Activated CD4-positive, alpha-beta memory T cell treated with anti-CD3 and anti-CD28 coated beads for 36 hours (primary cell): ENCODE measurements at places on chromosomes 2 and 18.

GRCh38 chr2:18171191-18172139 lies 293.0 kb downstream of the KCNS3 start:
- DNase-seq: no peak

GRCh38 chr2:19255481-19255880 lies 102.9 kb downstream of the OSR1 start:
- no peak for DNase-seq

GRCh38 chr2:67773851-67774250 lies 289.0 kb downstream of the C1D start:
- DNase-seq: no peak

GRCh38 chr18:59810183-59810582 lies 89.6 kb upstream of the PMAIP1 start:
- no peak for DNase-seq

GRCh38 chr2:204090021-204090420 lies 153.5 kb downstream of the ICOS start:
- DNase-seq: no peak

- peak; percentile 63 for DNase-seq
These were observed 615 bp downstream of the GORASP2 start for GRCh38 chr2:170929686-170930050.

- DNase-seq: peak; percentile 81
These were observed 4.7 kb upstream of the HPCAL1 start for GRCh38 chr2:10297959-10298531.

- DNase-seq: no peak
These were observed 9.8 kb downstream of the FEV start for GRCh38 chr2:218975060-218975777.

DNA sequence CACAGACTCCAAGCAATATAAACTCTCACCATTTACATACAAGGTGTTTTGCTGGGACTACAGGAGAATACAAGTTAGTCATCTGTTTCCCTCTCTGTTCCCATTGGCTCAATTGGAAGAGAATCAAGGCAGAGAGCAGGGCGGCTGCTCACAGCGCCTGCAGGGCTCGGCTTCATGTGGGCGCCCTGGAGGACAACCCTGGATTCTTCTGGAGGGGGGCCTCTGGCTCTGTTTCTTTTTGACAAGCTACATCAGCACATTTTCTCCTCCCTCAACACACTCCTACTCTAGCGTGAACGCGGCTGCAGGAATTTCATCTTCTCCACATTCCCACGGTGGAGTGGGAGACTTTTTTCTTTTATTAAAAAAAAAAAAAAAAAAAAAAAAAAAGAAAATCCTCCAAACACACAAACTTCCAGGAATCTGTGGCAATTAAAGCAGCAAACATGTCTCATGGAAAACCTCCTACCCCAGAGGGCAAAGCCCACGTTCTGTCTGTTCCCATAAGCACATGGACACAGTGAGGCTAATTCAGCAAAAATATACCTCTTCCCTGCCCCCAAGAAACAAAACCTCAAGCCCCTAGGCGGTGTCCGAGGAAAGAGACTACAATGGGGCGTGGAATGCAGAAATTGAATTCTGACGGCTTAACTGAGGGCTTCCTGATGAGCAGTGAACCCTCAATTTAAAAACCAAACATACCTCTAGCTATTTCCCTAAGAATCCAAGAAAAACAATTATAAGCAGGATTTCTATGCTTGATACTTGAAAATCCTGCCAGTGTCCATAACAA lies 50.6 kb downstream of the PARD6G start:
- no peak for DNase-seq

GRCh38 chr18:57906852-57907251 lies 103.7 kb upstream of the ATP8B1 start:
- DNase-seq: no peak

DNA sequence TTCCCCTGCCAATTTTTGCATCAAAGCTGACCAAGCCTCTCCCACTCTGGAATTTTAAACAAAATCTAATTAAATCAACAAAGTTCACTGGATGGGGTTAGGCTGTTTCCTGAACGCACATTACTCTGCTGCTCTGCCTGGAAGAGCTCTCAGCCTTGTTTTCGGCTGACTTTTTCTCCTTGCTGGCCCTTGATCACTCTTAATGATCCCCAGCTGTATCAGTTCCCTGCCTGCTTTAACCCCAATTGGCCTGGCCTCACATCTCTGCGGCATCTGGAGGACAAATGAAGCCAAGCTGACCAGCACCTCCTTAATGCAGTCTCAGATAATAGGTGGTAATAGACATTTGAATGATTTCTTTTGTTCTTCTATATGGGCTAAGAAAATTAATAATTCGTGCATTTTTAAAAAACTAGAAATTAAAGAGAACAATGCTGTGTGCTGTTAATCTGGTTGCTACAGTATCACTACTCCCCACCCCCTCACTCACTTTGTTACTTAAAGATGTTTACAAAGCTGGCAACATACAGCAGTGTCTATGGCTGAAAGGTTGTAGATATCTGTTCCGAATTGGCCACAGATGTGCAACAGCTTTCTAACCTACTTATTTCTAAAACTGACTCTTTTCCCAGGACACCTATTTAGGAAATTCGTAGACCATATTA lies 415.2 kb upstream of the KCNH7 start:
- no peak for DNase-seq

GRCh38 chr2:207251573-207252192 lies 85.9 kb upstream of the KLF7 start:
- peak; percentile 76 for DNase-seq

DNA sequence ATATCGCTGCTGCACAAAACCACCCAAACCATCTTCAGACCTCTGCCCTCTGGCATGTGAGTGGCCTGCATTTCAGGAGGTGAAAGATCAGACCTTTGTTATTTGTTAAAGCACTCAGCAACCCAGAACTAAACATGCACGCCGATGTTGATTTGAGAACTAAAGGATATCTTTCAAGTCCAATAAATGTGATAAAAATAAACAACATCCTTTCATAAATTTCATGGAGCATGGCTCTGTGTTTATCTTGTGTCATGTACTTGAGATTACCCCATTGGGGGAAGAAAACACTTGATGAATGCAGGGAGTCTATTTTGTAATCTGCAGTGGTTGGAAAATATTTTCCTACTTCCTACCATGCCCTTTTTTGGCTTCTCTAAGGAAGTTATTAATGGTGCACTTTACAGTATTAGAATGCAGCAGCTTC lies 70.8 kb upstream of the GATA6 start:
- DNase-seq: no peak

- no peak for DNase-seq
These were observed 32.5 kb upstream of the FOSL2 start for GRCh38 chr2:28360058-28360717.

- no peak for DNase-seq
These were observed 106.9 kb downstream of the OSR1 start for GRCh38 chr2:19251554-19251953.

DNA sequence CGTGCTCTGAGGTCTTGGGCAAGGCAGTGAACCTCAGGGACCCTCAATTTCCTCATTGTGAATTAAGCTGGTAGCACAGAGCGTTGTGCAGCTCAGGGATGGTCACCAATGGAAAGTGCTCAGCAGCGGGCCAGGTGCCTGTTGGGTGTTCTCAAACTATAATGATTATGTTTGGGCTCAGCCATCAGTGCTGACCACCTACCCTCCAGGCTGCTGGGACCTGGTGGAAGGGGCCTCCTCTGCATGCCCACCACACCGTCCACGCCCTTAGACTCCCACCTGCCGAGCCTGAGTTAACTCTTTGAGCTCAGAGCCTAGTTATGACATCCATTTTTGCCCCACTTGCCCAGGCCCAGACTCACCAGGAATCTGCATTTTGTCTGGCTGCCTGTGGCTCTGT lies 35.0 kb downstream of the GLI2 start:
- no peak for DNase-seq

- no peak for DNase-seq
These were observed 202.3 kb downstream of the SLC8A1 start for GRCh38 chr2:40249577-40249976.

DNA sequence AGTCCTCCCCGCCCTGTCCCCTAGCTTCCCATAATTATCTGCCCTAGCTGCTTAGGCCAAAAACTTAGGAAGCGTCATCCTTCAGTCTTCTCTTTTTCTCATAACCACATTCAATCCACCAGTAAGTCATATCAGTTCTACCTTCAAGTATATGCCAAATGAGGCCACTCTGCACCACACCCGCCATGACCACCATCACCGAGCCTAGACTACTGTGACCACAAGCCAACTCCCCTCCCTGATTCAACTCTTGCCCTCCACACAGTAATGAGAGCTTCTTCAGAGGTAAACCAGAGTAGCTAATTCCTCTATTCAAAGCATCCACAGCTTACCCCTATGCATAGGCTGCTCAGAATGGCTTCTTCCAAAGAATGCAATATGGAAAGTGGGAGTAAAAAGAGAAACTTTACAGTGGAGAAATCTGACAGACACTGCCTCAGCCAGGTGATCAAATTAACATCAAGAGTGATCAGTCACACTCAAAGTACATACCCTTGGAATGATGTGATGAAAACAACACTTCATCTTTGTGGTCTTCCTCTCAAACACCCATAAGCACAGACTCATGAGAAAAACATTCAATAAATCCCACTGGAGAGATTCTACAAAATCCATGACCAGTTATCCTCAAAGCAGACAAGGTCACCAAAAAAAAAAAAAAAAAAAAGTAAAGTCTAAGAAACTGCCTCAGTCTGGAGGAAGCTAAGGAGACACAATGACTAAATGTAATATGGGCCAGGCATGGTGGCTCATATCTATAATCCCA lies 17.7 kb downstream of the MBOAT2 start:
- no peak for DNase-seq

DNA sequence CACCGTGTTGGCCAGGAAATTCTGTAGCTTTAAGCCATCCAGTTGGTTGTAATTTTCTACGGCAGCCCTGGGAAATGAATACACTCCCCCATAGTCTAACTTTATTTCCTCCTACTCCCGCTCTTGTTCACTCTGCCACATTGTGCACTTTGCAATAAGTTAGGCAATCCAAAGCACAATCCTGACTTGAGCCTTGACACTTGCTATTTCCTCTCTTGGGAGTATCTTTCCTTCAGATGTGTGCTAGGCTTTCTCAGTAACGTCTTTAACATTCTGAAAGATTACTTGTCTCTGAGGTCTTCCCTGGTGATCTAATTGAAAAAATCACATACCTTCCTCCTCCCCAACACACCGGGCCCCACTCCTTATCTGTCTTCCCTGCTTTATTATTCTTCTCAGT lies 65.9 kb upstream of the RAB27B start:
- DNase-seq: no peak
